ENCODE measurements at places on chromosomes 7 and 10.
A peak's percentile ranks its signal among the peaks of the same experiment; 100 is the strongest.

DNA sequence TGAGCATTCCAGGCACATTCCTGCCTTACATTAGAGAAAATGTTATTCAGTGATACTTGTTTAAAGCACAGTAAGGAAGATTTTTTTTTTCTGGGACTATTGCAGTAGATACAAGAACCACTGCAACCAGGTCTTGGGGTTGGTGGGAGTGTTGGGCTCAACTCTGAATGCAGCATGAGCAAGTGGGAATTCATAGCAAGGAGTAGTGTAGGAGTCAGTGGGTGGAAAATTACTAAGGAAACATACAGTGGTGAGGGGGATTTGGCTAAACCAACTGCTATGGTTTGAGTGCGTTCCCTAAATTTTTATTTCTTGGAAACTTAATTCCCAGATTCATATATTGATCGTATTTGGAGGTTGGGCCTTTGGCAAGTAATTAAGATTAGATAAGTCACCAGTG is 22.4 kb downstream of the WAC start:
- no peak for DNase-seq

- no peak for DNase-seq
Measured at GRCh38 chr10:21020545-21020944, 123.4 kb upstream of the NEBL start.

GRCh38 chr7:35533902-35534301 is 161.0 kb downstream of the HERPUD2 start:
- DNase-seq: no peak

GRCh38 chr10:116791241-116791640 is 48.9 kb upstream of the HSPA12A start:
- no peak for DNase-seq

- no peak for DNase-seq
Measured at GRCh38 chr7:80018941-80019808, 115.5 kb upstream of the GNAI1 start.

DNA sequence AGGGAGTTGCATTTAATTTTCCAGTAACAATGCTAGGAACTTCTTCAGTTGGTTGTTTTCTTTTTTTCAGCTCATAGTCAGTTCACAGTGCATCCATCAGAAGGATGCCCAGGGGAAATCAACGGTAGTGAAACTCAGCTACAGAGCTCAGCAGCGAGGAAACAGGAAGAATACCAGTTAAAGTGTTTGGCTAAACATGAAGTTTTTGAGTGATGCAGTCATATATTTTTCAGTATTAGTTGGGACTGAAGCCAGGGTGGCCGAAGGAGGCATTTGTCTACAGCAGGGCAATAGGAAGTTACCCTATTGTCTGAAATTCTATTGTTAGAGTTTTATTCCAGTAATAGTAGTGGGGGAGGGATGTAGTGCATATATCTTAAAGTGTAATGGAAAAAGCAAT is 45.3 kb upstream of the MALRD1 start:
- DNase-seq: no peak

GRCh38 chr7:132500727-132501440 is 75.4 kb downstream of the PLXNA4 start:
- DNase-seq: peak; percentile 83

- DNase-seq: no peak
Measured at GRCh38 chr7:27905951-27906350, 166.0 kb downstream of the TAX1BP1 start.

- DNase-seq: no peak
Measured at GRCh38 chr7:24812305-24812945, 55.2 kb upstream of the GSDME start.

- no peak for DNase-seq
Measured at GRCh38 chr10:62000037-62000603, 98.6 kb downstream of the ARID5B start.

GRCh38 chr10:28991333-28992270 is 297.3 kb upstream of the LYZL1 start:
- DNase-seq: peak; percentile 78

DNA sequence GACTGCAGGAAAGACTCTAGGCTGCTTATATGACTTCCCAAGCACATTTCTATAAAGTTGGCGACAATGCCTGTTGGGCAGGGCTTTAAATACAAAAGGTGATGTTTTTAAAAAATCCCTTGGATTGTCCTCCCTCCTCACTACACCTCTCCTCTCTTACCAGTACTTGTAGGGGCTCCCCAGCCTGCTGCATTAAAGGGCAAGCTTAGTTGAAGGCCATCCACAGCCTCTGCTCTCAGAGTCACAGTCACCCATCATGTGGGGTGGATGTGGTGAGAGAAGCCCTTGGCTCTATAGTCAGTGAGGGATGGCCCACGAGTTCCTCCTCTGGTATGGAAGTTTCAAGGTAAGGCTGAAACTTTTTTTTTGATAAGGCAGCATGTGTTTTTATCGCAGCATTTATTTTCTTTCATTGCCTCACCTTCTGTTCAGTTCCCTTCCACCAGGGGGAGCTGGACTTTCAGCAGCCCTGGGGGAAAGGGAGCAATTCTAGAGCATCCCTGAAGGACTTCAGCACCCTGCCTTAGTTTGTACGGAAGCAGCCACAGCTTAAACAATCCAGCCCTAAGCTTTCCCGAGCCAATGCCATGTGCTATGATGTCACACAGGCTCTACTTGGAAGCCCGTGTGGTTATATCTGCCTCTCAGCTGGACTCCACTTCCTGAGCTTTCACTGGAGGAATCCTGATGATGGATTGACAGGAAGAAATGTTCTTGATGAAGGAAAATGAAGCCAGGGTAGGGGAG is 131.9 kb downstream of the CALCR start:
- no peak for DNase-seq

DNA sequence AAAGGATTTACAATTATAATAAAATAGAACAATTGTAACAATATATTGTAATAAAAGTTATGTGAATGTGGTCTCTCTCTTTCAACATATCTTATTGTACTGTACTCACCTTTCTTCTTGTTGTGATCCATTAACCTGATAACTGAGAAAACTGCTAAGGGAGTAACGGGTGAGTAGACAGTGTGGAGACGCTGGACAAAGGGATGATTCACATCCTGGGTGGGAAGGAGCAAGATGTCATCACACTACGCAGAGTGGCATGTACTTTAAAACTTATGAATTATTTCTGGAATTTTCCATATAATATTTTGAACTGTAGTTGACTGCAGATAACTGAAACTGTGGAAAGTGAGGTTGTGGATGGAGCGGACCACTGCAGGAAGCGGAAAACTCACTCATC is 91.2 kb upstream of the PLPP4 start:
- no peak for DNase-seq

- no peak for DNase-seq
Measured at GRCh38 chr10:9188022-9188810, 1133.7 kb downstream of the GATA3 start.

DNA sequence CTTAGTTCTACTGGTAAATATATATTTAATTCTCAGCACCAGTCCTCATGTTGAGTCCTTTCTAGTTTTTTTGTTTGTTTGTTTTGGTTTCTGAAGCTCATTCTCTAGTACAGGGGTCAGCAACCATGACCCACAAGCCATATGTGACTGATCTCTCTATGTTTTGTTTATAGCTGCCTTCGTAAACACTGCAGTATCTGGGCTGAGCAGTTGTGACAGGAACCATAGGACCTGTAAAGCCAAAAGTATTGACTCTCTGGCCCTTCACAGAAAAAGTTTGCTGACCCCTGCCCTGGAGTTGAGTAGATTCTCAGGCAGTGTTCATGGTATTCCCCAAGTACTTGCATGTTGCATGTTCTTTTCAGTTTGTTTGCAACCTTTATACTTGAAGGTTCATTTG is 20.8 kb downstream of the NET1 start:
- DNase-seq: no peak

DNA sequence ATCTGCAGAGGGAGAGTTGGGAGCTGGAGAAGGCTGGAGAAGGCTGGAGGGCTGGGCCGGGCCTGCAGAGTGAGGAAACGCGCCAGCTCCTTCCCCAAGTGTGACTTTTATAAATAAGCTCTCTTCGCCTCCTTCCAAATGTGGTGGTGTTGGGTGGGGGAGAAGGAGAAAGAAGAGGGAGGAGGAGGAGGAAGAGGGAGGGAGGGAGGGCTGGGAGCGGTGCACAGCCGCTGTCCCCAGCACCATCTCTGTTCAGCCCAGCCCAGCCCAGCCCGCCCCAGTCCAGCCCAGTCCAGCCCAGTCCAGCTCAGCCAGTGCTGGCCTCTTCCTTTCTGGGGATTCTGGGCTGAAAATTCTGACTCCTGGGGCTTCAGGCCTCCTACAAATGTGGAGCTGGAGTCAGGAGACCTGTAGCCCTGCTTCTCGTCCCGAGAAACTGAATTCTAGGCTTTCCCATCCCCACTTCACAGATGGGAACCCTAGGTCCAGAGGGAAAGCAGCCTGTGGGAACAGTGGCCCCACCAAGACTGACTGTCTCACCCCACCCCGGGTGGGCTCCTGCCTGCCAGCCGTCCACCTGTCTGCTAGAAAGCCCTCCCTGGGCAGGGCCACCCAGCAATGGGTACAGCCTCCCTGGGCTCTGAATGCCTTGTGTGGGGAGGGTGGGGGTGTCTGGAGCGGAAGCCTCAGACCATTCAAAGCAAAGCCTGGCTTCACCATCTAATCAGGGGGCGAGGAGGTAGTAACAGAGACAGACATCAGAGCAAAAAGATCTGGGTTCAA is 2.3 kb downstream of the STX1A start:
- DNase-seq: no peak

- DNase-seq: no peak
Measured at GRCh38 chr7:24656608-24657007, 83.4 kb downstream of the PALS2 start.

GRCh38 chr7:134690614-134691504 is 44.2 kb downstream of the BPGM start:
- DNase-seq: no peak

DNA sequence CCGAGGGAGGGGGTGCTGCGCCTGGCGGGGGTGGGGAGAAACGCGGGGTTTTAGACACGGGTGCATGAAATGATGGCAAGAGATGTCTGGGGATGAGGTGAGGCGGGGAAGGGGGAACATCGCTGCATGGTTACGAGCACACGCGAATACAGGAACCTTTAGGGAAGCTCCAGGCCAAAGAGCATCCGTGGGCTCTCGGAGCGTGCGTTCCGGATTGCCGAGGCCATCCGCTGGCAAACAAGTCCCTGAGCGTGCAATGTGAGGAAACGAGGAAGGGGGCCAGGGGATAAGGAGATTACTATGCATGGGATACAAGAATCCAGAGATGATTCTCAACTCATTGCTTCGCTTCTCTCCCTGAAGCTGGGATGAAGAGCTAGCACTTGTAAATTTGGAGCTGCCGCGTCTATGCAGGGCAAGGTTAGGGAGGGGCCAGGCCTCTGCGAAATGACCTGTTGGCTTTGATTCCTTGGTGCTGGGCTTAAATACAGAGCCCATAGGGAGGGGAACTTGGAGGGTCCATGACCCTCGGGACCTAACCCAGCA is 520 bp upstream of the WNT2 start:
- no peak for DNase-seq

DNA sequence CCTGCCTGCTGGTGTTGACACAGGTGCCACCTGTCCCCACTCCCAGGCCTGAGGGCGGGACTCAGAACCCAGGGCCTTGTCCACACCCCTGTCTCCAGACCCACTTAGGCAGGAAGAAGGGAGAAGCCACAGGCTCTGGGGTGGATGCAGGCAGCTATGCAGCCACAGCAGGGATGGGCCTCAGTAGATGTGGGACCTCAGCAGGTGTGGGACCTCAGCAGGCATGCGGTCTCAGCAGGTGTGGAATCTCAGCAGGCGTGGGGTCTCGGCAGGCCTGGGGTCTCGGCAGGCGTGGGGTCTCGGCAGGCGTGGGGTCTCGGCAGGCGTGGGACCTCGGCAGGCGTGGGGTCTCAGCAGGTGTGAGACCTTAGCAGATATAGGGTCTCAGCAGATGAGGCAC is 118.0 kb upstream of the PITRM1 start:
- no peak for DNase-seq

DNA sequence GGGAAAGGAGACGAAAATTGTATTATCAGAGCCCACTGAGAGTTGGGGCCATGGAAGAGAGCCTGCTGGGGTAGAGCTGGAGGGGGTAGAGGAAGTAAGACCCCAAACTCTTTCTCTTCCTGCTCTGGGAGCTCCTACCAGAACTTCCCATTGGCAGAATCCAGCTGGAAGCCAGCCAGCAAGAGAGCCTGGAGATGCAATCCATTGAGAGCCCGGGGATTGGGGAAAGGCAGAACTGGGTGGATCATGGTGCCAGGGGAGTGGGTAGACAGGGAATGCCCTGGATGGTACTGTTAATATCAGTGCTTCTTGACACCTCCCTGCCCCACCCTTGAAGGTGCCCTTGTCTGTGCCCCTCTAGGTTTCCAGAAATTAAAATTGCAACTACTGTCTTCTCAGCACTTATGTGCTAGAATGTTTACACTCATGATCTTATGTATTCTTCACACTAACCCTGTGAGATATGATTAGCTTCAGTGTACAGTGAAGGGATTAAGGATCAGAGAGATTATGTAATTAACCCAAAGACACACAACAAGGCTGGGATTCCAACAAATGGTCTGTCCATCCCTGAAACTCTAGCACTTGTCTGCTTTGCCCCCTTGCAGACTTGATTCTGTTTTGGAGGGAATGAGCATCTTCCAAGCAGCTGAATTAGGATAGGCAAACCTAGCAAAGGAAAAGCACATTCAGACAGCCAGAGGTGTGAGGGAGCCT is 154.1 kb downstream of the C10orf105 start:
- DNase-seq: no peak

DNA sequence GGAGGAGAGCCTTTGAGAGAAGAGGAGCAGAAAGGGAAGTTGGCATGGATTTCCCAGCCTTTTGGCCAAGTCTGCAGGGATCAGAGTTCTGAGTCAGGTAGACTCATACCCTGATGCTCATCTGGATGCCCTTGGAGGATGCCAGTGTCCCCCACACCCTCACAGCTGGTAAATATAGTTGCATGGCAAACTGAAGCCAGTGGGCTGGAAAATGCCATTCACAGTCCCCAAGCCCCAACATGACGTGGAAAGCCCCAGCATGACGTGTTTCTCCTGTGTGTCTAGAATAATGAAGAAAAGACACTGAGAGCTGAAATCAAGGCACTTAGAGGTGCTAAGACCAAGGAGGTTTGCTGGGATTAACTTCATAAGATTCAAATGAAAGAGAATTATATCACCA is 24.8 kb upstream of the APBB1IP start:
- DNase-seq: no peak

- no peak for DNase-seq
Measured at GRCh38 chr10:81013771-81014170, 476.1 kb downstream of the SH2D4B start.

DNA sequence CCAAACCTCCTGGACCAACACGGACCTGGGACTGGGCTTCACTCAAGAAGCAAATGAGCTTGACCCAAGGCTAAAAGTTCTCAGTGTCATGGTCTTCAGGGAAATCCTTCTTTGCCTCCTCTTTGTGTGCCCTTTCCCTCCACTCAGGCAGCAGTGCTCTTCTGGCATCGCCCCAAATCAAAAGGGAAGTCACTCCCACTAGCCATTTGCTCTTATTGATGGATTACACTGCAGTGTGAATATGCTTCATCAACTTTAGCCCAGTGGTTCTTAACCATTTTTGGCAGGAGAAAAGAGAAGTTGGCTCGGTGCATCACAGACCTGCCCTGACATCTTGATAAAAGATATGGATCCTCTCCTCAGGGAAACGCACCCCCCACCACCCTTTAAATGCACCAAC is 19.2 kb upstream of the IKZF1 start:
- no peak for DNase-seq

- no peak for DNase-seq
Measured at GRCh38 chr7:127882313-127882920, 148.8 kb downstream of the LRRC4 start.

All from tibial artery (tissue), 4 donors.